Cortex of kidney (tissue), 1 donor: ENCODE measurements at places on chromosomes 11 and 22.

DNA sequence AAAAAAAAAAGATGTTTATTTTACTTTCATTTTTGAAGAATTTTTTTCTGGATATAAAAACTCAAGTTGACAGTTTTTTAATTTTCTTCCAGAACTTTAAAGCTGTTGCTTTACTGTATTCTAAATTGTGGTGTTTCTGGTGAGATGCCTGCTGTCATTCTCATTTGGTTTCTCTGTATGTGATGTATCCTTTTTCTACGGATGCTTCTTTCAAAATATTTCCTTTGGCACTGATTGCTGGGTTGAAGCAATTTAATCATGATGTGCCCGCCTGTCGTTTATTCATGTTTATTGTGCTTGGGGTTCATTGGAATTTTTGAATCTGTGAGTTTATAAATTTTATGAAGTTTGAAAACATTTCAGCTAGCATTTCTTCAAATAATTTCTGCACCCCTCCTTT lies 29.4 kb upstream of the CTSD start:
- no peak for DNase-seq

GRCh38 chr11:113664981-113665710 lies 41.0 kb downstream of the TMPRSS5 start:
- DNase-seq = no peak

- DNase-seq = no peak
Observed at GRCh38 chr22:50581950-50582492, 628 bp downstream of the CHKB start.

GRCh38 chr11:128841461-128842072 lies 25.5 kb downstream of the KCNJ1 start:
- DNase-seq = no peak

GRCh38 chr11:2582351-2582945 lies 117.3 kb downstream of the KCNQ1OT1 start:
- no peak for DNase-seq

DNA sequence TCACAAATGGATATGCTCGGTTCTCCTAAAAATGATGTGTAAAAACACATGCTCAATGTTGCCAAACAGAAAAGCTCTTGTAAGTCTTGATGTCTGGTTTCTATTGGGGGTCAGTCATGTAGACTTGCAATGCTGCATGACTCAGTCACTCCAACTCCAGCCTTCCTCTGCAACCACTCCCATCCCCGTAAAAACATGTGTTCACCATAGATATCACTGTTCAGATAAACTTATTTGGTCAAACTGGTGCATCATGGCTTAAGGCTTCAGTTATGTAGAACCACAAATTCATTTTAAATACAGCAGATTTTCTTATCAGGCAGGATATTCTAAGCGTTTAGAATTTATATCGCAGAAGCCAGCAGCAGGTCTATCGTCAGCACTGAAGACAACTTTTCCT lies 298.4 kb upstream of the LUZP2 start:
- DNase-seq = no peak

DNA sequence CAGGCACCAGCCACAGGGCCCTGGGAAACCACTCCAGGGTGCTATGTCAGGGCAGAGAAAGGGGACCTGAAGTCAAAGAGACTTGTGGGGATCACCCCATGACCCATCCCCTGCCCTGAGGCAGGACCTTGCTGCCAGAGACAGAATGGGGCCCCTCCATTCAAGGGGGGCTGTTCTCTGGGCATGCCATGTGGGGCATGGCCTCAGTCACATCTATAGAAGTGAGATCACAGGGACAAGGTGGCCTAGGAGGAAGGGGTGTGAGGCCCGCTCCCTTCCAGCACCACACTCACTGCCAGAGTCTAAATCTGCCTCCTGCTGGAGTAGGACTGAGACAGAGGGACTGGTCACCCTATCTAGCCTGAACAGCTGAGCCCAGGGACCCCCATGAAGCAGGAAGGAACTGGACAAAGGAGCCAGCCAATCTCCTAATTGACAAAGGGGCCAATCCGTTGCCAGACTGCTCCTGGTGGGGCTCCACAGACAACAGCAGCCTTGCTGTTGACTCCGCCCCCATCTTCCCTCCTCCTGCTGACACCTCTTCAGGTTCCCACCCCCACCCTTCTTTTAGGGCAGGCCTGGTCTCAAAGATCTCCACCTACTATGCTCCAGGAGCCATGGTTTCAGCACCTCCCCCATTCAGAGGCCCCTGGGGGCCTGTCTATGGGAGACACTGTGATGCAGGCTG lies 26.0 kb downstream of the NEAT1 start:
- DNase-seq = no peak

- no peak for DNase-seq
Observed at GRCh38 chr11:114130115-114130576, 70.6 kb downstream of the ZBTB16 start.

GRCh38 chr11:3155691-3156258 lies 9.3 kb downstream of the OSBPL5 start:
- DNase-seq = no peak

GRCh38 chr11:9530901-9531625 lies 42.4 kb upstream of the WEE1 start:
- no peak for DNase-seq

DNA sequence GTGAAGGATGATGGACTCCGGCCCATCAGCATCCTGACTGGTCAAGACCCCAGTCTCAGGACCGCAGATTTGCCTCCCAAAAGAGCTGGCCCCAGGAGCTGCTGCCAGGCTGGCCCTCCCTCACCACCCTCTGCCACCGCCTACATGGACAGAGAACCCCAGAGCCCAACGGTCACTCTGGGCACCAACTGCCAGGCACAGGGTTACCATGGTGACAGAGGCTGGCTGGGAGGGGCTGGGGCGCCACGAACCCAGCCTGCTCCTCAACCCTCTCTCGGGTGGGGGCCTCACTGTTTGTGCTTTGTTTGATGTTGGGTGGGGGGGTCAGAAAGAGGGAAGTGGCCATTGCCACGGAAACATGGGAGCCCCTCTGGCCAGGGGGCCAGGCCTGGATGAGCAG lies 55.8 kb downstream of the ELFN2 start:
- no peak for DNase-seq

DNA sequence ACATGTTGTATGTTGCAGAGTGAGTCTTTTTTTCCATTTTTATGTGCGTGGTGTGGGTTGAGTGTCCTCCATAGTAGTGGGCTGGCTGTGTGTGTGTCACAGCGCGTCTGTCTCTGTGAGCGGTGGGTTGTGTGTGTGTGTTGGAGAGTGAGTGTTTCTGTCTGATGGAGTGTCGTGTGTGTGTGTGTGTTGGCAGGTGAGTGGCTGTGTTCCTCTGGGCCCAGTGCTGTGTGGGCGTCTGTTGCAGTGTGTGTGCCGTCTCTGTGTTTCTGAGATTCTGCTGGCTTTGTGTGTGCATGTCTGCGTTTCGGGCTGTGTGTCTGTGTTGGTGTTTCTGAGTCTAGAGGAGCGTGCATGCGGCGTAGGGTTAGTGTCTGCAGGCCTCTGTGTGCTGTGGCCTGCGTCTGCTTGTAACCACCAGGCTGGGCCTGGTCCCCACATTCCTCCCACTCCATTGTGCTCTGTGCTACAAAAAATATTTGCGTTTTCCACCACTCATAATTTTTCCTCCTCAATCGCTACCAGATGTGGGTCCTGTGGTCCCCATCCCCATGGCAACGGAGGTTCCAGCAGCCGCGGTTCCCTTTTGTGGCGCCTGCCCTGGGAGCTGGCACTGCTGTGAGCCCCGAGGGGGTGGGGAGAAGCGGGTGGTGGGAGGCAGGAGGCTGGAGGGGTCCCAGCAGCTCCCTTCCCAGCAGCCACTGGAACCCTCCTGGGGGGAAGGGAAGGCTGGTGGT lies 15.2 kb downstream of the SCARF2 start:
- DNase-seq = no peak

- DNase-seq = no peak
Observed at GRCh38 chr11:116335891-116336290, 436.9 kb downstream of the BUD13 start.

DNA sequence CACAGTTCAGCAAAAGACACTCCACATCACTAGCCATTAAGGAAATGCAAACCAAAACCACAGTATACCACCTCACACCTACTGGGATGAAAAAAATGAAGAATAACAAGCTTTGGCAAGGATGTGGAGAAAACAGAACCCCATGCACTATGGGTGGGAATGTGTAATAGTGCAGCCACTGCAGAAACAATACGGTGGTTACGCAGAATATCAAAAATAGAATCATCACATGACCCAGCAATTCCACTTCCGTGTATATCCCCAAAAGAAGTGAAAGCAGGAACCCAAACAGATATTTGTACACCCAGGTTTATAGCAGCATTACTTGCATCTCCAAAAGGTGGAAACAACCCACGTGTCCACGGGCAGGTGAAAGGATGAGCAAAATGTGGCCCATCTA lies 20.8 kb downstream of the CARS1 start:
- no peak for DNase-seq

DNA sequence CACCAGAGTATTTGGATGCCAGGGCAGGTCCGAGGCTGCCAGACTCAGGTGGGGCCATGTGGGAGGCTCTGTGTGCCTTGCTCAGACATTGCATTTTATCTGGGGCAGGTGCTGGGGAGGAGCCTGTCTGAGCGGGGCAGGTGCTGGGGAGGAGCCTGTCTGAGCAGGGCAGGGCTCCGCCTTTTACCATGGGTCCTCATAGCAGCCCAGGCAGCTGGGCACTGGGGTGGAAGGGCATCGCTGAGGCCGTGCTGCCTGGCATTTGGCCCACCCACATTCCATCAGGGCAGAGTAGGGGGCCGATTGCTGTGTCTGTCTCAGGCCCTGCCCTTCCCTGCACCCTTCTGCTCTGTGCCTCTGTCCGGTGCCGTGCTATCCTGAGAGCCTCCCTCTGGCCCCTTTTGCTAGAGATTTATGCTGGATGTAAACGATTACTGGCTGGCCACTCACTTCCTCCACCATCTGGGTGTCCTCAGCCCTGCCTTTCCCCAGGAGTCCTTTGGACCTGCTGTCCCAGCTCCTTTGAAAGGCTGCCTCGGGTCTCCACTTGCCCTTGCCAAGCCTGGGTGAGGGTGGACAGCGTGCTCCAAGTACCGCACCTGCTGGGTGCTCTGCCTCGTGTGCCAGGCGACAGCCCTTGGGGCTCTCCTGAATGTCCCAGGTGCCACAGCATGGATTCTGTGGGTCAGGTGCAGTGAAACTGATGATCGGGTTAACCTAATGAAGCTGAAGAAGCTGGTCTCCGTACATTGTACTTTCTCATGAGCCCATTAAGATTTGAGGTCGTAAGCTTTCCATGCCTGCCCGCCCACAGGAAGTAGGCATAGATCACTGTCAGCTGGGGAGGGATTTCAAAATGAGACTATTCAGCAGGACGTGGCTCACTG lies 281.6 kb downstream of the TBC1D22A start:
- no peak for DNase-seq

- no peak for DNase-seq
Observed at GRCh38 chr11:23959462-23959861, 537.4 kb upstream of the LUZP2 start.

- DNase-seq = no peak
Observed at GRCh38 chr11:32100495-32100894, 9.6 kb downstream of the RCN1 start.

GRCh38 chr22:49208004-49208402 lies 619.7 kb downstream of the BRD1 start:
- no peak for DNase-seq

- no peak for DNase-seq
Observed at GRCh38 chr11:64861227-64861975, 16.9 kb upstream of the CDC42BPG start.

DNA sequence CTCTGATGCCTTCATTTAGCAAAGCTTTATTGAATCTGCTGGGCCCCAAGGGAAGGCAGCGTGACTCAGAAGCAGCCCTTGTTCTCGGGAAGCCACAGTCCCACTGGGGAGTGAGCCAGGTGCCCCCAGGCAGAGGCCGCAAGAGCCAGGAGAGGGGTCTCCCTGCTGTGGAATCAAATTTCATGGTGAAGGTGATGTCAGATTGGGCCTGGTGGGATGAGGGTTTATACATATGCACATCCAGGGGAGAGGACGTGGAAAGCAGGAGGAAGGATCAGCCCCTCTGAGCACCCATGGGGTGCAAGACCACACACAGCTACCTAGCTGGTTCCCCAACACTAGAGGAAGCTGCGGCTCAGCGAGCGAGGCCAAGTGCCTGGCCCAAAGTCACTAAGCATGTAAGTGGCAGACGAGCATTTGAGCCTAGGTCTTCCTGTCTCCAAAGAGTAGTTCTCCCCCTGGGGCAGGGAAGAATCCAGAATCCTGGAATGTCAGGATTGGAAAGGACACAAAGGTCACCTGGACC lies 2.0 kb downstream of the SYNGR1 start:
- no peak for DNase-seq

GRCh38 chr22:36144886-36145541 lies 15.5 kb downstream of the APOL3 start:
- no peak for DNase-seq

DNA sequence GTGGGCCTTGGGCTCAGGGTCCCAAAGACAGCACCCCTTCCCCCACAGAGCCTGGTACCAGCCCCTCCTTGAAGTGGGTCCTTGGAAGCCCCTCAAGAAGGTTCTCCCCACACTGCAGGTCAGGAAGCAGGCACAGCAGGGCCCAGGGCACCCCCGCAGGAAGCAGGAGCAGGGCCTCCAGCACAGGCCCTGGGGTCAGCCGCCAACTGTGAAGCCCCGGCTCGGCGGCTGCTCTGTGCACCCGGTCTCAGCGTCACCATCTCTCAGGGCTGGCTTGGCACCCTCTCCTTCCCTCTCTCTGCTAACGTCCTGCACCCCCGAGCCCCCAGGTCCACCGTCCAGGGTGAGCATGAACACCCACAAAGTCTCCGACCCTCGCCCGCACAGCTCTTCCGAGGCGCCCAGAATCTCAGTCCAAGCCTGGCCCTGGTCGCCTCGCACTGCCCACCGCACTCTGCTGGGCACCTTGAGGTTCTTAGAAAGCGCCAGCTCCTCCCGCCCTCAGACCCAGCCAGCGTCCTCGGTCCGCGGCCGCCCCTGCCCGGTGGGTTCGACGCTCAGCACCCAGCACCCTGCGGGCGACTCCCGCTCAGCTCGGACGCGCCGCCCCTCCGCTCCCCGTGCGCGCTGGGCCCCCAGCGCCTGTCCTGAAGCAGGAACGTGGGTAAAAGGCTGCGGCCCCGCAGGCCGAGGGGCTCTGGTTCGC lies 1.4 kb upstream of the SIGIRR start:
- no peak for DNase-seq

DNA sequence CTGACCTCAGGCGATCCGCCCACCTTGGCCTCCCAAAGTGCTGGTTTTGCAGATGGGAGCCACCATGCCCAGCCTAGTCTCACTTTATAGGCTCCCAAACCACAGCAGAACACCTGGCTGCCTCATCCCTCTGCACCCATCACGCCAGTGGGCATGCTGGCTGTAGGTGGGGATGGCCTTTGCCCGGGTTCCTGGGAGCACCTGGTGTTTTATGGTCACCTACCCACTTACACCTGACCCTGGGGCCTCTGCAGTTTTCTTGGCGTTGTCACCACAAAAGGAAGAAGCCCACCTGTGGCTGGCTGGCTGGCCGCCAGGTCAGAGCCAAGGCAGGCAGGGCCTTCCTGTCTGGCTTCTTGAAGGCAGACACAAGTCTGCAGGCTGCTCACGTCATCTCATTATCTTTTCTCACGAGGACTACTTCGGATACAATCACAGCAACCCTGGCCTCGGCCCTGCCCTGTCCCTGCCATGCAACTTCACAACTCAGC lies 8.2 kb downstream of the RRP7A start:
- DNase-seq = no peak
